ENCODE measurements at places on chromosomes 3 and 15.

DNA sequence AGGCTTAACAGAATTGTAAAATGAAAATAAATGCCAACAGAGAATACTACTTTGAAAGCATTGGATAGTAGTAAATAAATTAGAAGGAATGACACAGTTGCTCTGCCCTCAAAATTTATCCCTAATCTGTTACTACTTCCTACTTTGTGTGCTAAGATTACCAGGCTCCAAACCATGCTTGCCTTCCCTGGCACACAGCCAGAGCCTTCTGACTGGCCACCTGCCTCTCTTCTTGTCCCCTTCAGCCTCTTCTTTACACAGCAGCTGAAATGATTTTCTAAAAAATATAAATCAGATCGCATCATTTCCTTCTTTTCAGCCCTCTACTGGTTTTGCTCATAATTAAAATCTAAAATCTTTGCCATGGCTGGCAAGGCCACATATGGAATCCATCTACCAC, 334.1 kb downstream of the FHIT start:
- peak; percentile 33 for DNase-seq

GRCh38 chr15:60627298-60627943, 148.5 kb upstream of the ICE2 start:
- DNase-seq = no peak

DNA sequence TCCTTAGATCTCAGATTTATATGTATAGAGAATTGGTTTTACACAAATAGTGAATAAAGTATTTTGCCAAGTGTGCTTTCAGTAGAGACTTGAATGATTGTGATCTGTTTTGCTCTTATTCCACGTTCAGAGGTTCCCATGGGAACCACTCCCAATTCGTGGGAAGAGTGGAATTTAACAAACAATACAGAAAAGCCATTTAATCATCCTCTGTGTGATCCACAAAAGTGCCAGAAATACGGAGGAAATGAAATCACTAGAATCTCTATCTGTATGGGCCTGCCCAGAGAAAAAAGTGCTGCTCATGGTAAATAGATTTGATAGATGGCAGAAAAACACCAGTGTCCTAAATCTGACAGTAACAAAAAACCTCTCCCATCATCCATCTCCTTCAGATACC, 56.0 kb downstream of the CNTN4 start:
- DNase-seq = no peak

DNA sequence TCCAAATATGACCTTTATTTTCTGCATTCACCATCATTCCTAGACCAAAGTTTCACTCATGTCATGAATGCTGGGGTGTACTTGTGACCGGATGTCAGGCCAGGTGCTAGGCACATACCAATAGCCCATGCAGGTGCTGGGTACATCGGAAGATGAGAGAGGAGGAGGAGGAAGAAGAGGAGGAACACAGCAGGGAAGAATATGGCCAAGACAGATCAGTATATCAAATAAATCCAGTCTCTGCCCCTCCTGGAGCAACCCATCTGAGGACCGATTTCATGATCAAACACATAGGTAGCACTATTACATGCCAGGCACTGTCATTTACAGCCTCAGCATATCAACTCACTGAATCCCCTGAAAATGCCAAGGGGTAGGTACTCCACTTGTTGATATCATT, 3.0 kb upstream of the WNT7A start:
- no peak for DNase-seq

DNA sequence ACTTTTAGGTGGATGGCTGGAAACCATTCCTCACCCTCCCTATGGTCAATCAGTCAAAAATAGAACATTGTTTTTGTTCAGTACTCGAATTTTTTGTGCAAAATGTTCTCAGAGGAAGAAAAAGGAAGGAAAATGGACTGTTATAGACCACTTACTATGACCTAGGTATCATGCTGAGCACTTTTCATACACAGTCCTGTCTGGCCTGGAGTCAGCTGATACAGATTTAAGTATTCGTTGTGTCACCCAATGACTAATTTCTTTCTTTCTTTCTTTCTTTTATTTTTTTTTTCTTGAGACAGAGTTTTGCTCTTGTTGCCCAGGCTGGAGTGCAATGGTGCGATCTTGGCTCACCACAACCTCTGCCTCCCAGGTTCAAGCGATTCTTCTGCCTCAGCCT, 29.1 kb upstream of the TNIK start:
- no peak for DNase-seq

- DNase-seq = no peak
These were observed 219.9 kb upstream of the PROK2 start for GRCh38 chr3:72004749-72005292.

DNA sequence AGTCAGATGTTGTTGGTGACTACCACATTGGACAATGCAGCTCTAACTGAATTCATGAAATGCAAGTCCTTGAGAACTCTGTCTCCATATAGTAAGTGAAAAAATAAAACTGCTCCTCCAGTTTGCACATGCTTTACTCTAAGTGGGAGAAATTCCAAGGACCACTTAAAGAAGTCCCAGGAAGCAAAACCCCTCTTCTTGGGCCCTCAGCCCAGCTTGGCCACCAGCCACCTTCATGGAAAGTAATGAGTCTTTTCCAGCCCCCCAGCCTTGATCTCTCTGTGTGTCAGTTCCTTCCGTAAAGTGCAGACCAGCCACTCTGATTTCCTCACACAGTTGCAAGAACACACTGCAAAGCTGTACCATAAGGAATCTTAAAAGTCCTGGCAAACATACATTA, 34.5 kb downstream of the DAPK2 start:
- DNase-seq = peak; percentile 38

- DNase-seq = no peak
These were observed 66.3 kb upstream of the CRTC3 start for GRCh38 chr15:90463381-90463780.

- DNase-seq = no peak
These were observed 546 bp downstream of the TRIM59 start for GRCh38 chr3:160448845-160449635.

DNA sequence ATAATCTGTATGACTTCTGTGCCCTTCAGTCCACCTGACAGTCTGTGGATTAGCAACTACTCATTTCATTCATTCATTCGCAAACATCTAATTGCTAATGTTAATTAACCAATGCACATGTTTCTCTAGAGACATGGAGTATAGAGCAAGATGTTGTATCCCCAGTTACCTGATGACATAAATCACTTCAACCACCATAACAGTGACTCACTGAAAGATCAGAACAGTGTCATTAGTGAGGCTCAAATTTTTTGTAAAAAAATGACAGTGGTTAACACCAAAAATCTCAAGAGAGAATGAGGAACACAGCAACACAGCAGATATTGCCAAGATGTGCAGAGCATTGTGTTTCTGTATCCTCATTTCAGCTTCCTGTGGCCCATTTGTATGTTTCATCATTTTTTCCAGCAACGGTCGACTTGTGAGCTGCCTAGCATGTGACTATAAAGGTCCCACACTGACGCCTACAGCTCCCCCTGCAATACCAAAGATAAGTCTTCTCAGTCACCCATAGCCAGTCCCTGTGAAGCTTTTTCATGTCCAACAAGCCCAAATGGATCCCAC, 3.7 kb upstream of the PLD1 start:
- no peak for DNase-seq

GRCh38 chr3:74268753-74269152, 345.7 kb downstream of the CNTN3 start:
- DNase-seq = no peak

GRCh38 chr15:70153921-70154717, 56.4 kb upstream of the TLE3 start:
- peak; percentile 15 for DNase-seq

GRCh38 chr3:16828815-16829214, 55.9 kb upstream of the PLCL2 start:
- DNase-seq = no peak

DNA sequence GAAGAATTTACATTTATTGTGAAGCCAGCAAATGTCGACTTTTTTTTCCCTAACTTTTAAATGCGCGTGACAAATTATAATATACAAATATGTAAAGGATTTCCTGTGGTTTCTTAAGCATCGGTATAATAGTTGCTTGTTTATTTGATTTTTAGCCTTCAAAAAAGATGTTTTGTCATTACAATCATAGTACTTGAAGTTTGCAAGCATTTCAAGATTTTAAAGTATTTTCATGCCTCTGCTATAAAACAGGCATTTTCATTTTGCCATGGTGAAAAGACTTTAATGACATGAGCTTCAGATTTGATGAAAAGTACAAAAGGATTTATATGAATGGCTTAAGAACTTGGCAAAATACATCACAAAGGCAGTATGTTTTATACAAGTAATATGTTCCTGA, 9.4 kb upstream of the P2RY12 start:
- no peak for DNase-seq

GRCh38 chr3:24686808-24687207, 192.2 kb upstream of the THRB start:
- DNase-seq = no peak

DNA sequence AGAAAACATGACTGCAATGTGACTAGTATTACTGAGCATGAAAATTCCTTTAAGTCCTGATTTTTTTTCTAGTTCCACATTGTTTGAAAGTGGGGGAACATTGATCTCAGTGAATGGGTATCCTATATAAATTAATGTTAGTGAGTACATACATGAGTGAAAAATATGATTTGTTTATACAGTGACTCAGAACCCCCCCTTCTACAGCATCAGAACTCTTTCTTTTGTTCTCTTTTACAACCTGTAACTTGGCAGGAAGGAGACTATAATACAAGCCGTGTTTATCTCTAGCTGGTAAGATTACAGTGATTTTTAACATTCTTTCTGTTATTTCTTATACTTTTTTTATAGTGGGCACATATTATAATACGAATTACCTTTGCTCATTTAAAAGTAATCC, 384.7 kb downstream of the PDCD6IP start:
- no peak for DNase-seq

GRCh38 chr3:197960694-197961581, 921 bp downstream of the LMLN start:
- DNase-seq = no peak

DNA sequence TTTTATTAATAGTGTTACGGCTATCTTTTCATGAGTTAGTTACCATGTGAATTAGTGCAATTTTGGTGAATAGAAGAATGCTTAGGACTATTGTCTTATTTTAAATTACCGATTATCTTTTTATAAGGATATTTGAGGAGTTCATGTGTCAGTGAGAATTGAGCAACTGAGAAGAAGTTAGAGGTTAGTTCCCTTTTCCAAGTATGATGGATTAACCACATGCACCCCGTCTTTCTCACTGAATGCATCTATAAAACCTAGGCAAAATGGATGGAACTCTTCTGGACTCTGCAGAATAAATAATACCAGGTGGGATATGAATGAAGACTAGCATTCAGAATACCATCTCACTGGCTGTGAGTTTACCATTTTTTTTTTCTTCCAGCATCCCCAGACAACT, 74.3 kb downstream of the TCF12 start:
- DNase-seq = no peak

DNA sequence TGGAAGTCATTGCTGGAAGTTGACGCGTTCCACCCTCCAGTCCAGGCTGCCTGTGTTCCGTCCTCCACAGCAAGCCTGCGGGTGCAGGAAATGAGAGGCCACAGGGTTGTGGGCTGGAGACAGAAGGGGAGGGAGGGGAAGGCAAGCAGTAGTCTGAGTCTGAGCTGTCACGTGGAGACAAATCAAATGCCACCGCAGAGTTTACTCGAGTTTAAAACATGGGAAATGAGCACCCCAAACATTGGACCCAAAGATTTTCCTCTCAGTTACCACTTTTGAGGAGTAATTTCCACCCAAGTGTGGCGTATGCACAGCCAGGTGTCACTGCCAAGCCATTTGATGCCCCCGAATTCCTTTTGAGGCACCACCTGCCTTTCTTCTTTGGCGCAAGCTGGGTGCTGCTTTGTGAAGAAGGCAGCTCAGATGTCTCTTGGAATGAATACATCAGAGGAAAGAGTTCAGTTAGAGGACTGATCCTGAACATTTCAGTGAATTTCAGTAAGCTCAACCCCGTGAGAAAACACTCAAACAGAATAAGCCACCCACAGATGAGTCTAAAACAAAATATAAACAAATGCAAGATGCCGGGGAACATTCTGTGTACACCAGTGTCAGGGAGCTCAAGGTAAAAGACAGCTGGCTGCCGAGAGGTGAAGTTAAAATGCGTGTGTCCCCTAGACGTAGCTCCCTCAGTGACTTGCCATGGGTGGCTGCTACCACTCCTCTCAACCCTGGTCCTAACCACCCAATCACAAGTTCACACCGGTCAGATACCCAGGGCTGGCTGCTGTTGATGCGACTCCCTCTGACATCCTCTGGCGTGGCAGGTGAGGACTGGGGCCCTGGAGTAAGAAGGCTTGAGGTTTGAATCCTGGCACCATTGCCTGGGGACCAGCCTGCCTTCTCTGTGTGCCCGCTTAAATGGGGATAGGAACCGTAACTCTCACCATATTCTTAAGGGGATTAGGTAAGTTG, 203.8 kb downstream of the UACA start:
- DNase-seq = peak; percentile 77

- DNase-seq = no peak
These were observed 95.0 kb upstream of the CCDC80 start for GRCh38 chr3:112735926-112736325.

DNA sequence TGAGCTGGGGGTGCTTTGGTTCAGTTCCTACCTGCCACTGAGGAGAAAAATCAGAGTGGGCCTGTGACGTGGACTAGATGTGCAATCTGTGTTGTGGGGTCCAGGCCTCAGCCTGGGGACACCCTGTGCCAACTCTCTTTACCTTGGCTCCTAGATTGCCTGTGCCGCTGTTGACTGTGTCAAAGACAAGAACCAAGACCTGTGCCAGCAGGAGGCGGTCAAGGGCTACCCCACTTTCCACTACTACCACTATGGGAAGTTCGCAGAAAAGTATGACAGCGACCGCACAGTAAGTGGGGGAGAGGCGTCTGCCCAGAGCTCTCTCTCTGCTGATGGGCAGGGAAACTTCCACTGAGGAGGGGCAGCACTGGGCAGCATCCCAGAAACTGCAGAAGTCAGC, 40.6 kb upstream of the SEC22A start:
- DNase-seq = no peak

GRCh38 chr15:84082739-84083138, 152.8 kb upstream of the GOLGA6L4 start:
- DNase-seq = no peak

GRCh38 chr3:77222701-77223100, 182.8 kb downstream of the ROBO2 start:
- no peak for DNase-seq

DNA sequence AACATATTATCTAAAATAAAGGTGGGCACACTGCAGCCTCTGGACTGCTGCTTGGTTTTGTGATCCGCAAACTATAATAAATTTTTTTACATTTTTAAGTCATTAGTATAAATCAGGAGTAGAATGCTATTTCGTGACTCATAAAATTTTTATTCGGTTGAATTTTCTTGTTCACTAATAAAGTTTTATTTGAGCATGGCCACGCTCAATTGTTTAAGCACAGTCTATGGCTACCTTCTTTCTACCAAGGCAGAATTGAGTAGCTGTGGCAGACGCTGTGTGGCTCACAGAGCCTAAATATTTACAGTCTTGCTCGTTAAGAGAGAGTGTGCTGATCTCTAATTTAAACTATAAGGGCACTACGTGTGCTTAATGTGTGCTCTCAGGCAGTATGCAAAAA, 28.9 kb downstream of the ROBO2 start:
- no peak for DNase-seq

GRCh38 chr15:41584636-41585126, 25.7 kb downstream of the TYRO3 start:
- DNase-seq = no peak
